Stimulated activated CD4-positive, alpha-beta T cell treated with anti-CD3 and anti-CD28 coated beads, Interleukin-1b, Interleukin-23, amount 100 ng/mL, for 1 hour (primary cell): ENCODE measurements at places on chromosomes 2 and 18.

DNA sequence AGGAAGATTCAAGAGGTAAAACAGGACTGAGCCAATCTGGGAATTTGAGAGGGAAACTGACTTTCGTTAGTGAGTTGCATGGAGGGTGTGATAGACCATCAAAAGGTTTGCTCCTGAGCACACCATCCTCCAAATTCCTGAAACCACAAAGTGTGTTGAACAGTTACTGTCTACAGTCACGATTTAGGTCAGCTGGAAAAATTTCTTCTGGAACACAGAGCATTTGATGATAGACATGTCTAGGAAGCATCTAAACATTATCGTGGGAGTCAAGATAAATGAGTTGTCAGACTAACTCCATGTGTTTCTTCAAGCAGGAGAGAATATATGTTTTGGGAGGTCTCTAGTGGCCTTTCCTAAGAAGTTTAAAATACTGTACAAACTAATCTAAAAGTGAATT is 449.4 kb upstream of the SLC14A2 start:
- DNase-seq, result no peak

- no peak for DNase-seq
Measured at GRCh38 chr2:239829326-239829725, 195.8 kb downstream of the NDUFA10 start.

DNA sequence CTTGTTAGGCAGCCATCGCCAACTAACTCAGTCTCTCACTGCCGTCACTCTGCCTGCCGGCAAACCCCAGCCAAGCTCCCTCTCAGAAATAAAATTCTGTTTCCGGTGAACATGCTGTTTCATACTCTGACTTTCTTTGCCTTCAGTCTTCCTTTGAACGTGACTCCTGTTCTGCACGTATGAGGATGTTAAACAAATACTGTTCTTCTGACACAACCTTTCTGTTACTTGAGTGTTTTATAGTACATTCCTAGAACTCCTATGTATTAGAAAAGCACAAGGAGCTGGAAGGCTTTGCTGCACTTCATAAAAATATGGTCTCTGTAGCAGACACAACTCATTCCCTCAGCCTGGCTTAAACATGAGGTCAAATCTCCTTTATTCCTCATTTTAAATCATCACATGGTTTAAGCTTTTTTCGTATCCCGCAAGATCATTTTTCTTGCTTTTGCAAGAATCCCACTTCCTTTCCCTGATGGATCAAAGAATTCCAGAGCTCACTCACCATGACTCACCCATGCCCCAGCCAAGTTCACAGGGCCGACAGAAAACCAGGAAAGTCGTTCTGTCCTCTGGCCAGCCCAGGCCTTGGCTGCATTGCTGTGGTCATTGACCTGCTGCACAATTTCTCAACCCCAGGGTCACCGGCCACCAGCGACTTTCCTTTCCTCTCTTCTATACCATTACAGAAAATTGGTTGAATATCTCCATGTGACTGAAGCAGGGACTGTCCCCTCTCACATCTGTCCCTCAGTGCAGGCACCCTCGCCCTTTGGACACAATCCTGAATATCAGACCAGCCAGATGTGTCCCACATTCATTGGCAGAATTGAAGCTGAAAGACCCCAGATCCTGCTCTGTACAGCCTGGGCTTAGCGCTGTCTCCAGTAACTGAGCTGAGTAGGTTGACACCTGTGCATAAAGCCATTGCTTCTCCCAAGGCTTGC is 183.1 kb upstream of the ARL4C start:
- no peak for DNase-seq

DNA sequence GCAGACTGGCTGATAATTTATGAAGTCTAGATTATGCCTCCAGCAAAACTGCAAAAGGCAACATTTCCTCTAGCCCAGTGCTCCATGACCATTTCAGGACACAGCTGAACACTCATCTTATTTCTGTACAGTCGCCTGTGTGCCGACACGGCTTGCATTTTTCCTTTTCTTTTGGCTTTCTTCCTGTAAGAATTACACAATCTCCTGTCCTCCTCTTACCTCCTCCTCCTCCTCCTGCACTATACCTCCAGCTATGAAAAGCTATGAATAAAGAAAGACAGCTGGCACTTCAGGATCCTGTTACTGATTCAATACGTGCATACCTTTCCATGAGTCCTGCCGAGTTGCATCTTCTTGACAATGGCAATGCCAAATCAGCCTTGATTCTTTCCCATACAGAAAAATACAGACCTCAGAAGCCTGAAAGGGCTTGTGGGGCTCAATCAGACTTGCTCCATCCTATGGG is 32.2 kb upstream of the TRIB2 start:
- DNase-seq, result no peak

DNA sequence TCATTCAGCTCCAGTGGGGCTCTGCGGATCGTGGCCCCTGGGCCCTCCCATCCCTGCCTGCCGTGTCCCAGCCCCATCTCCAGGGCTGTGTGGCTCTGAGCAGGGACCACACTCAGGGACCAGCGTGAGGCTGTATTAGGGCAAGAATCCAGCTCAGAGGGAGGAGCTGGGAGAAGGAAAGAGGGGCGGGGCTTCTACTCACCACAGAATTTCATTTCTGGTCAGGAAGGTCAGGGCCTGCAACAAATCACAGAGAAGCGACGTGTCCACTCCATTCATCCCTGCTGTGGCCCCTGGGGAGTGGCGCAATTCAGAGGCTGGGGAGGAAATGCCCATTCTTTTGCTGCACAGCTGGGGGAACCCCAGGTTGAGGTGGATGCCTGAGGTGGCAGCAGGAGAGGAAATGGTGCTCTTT is 828 bp downstream of the CIB4 start:
- no peak for DNase-seq

DNA sequence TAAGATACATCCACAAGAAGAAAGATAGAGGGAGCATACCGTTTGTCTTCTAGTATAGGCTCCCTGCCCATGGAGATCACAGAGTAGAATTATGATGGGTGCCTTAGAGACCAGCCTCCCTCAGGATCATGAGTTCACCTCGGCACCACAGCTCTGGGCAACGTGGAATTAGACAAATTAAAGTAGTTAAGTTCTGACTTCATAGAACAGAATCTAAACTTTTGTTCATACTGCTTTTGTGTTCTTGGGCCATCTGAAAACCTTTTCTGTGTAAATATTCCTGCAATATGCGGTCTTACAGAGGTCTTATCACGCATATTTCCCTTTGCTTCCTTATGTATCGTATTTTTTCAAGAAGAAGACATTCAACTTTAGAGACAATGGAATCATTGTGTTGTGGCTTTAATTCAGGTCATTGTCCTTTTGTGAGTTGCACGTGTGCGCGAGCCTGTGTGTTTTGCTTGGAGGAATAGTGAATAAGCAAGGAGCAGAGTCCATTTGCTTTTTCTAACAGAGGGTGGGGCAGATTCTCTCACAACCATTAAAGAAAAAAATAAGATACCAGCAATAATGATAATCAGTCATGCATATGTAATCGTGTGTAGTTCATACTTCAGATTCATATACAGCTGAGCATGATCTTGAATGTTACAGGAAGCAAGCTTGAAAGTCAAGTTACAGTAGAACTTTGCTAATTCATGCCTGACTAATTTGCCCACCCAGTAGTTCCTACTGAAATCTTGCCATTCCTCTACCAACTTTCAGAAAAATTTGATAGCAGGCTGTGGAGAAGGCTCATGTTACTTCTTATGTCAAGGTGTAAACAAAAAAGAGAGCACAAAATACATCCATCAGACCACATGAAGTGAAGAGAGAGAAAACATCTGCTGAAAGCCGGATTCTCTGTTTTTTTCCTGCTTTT is 243.6 kb downstream of the NEDD4L start:
- no peak for DNase-seq

DNA sequence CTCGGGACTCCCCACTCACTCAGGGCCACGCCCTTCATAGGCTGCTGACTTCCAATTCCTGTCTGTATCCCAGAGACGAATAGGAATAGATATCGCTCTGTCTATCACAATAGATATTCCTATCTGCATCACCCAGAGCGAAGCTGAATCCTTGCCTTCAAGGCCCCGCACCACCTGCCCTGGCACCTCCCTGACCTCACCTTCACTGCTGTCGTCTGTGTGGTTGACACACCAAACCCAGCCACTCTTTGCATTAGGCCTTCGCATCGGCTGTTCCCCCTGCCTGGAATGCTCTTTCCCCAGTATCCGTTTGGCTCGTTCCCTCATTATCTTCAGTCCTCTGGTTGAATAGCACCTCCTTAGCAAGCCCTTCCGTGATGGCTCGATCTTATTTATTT is 43.5 kb downstream of the ATOH8 start:
- no peak for DNase-seq

DNA sequence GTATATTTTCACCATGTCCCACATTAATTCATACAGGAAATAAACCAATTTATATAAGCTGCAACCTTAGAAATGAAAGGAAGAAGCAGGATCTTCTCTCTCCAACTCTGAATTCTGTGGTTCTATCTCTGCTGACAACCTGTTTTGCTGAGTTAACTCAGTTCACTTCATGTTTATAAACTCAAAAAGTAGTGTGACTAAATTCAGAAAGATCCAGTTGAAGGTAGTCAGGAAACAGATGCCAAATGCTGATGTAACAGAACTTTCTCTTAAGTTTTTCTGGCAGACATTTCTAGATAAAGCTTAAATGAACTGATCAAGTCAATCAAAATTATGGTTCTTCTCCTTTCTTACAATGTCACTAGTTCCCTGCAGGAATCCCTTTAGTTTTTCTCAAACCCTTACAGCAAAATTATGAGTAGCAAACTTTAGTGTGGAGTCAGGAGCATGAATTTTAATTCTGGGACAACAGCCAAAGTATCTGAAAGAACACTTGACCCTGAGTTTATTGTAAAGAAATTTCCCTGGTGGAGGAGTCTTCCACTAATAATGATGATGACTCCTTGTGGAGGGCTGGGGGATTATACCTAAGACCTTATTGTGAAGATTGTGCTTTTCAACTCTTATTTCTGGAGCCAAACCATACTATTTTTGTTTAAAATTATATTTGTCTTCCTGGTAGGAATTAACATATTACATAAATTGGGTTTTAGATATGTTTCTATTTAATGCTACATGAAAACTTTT is 216.9 kb downstream of the MYO3B start:
- DNase-seq, result no peak
